ENCODE measurements at places on chromosomes 1 and 21.
A peak's percentile ranks its signal among the peaks of the same experiment; 100 is the strongest.

DNA sequence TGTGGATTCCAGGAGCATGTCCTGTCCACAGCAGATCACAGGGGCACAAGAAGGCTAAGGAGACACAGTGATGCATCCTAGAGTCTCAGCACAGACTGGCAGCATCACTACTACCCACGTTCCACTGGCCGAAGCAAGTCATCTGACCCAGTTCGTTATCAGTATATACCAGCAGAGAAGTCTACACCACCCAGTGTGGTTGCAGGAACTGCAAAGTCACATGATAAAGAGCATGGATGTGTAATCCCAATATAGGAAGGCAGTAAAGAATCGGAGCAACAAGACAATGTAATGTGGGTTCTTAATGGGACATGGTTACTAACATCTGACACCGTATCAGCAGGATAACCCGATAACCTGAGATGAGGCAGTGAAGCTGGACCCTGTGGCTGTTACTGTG is 246.6 kb downstream of the RRAGC start:
- DNase-seq: no peak

DNA sequence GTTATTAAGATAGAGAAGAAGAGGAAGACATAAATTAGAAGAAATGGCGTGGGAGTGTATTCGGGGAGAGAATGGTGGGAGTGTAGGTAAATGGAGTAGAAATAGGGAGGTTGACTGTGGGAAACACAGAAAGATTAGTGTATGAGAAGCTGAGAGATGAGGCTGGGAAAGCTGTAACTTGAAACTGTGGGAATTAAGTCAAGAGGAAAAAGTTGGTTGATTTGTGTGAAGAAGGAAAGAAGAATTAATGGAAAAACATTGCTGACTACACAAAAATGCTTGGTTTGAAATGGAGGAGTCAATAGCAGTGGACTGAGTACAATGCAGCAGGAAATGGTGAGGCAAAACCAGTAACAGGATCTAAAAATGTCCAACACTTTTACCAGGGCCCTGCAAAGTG is 448.3 kb downstream of the PTPRC start:
- no peak for DNase-seq

DNA sequence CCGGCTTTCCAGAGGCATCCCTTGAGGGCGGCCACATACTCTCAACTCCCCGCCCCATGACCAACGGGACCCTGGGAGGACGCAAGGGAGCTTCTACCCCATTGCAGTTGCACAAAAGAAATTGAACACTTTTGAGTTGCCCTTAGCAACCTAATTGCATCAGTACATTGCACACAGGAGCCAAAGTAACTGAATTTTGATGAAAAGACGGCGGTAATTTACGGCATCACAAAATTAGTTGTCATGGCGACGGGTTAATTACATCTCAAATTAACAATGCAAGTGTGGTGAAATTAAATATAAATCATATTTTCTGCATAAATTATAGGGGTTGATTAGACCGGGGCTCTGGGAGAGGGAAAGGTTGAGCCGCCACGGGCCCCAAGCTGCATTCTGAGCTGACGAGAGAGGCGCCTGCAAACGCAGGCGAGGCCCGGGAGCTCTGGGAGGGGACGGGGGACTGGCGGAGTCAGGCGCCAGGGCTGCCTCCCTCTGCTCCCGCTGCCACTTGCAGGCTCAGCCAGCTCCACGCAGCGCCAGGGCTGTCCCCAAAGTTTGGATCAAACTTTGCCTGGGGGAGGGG is 61.4 kb downstream of the CASZ1 start:
- DNase-seq: no peak

DNA sequence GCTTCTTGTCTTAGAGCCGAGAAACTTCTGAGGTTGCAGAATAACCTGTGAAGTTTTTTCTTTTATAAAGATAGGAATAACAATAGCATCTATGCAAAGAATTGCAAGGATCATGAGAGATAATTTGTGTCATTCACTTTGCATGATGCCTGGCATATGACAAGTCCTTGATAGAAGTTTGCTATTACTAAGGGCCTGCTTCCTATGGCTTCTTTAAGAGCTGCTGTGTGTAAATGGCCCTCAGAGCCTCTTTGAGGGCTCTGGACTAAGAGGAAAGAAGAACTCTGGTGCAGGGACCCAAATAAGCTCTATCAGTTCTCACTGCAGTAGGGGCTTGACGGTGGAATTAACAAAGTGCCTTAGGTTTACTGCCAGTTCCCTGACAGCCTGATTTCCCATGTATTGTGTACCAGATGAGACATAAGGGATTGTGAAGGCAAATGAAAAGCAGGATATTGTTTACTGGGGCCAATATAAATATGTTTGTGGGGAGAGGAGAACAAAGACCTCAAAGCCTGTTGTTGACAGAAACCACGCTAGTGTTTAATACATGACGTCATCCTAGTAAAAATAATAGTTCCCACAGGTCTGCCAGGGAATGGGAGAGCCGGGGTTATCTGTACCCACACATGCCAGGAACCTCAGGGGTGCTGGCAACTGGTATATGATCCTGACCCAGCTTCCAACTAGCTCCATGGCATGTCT is 131.2 kb upstream of the UBE2U start:
- peak; percentile 44 for DNase-seq

- peak; percentile 98 for DNase-seq
These were observed 14.6 kb upstream of the PADI1 start for GRCh38 chr1:17190010-17190995.

DNA sequence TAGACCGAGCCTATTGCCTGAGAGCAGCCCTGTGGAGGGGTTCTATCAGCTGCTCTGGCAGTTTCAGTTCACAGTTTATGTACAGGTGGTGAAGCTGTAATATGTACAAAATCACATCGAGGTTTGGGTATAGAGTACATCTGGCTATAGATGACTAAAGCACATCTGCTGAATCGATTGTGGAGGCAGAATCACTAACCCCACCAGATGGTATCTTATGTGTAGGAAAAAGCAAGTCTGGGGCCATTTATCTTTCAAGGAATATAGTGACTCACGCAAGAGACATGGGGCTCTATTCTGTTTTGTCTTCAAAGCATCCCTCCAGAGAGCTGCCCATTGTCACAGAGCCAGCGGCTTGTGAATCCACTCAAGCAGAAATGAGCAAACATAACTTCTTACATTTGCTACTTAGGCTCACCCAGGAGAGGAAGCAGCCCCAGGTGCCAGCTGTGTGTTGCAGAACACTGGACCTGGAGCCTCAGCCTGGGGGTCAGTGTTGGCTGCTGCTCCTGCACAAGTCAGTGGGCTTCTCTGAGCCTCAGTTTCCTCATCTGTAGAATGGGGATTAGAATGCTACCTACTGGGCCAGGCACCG is 21.3 kb downstream of the MIIP start:
- DNase-seq: peak; percentile 80

DNA sequence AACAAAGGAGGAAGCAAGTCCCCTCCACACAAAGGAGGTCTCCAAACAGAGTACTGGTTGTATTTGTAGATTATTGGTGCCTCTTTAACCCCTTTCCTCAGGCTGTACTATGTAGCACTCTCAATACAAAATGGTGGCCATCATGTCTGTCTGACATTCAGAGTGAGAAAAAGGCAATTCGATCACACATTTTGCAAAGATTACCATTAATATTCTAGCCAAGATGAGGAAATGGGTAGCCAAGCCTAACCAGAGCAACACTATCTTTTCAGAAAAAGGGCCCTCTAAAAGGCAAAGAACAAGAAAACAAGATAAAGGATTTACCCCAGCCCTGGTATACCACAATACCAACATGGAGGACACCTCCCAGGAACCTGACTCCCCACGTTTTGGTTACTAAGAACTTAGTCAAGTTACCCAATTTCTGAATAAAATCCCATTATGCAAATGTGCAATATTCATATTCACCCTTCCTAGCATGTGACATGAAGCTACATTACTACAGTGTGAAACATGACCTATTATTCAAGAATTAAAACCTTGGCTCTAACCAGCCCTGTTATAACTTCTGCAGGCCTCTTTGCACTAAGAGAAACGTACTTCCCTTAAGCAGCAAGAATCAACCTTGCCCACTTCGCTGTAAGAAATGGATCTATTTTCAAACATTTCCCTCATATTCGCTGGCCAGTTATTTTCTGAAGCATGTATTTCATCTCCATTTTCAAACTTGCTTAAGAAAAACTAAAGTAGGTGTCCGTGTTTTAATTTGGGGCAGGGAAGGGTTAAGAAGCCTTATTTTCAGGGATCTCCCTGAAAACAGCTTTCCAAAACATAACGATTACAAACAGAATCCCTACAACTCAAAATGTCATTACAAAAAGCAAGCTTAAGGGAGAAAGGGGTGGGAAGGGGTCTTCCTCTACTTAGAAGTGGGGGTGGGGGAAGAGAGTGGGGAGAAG is 2.1 kb downstream of the KDM5B start:
- peak; percentile 15 for DNase-seq

- peak; percentile 73 for DNase-seq
These were observed 53.3 kb downstream of the PTGFR start for GRCh38 chr1:78543941-78544643.

- no peak for DNase-seq
These were observed 5.9 kb downstream of the TP73 start for GRCh38 chr1:3658231-3658615.

DNA sequence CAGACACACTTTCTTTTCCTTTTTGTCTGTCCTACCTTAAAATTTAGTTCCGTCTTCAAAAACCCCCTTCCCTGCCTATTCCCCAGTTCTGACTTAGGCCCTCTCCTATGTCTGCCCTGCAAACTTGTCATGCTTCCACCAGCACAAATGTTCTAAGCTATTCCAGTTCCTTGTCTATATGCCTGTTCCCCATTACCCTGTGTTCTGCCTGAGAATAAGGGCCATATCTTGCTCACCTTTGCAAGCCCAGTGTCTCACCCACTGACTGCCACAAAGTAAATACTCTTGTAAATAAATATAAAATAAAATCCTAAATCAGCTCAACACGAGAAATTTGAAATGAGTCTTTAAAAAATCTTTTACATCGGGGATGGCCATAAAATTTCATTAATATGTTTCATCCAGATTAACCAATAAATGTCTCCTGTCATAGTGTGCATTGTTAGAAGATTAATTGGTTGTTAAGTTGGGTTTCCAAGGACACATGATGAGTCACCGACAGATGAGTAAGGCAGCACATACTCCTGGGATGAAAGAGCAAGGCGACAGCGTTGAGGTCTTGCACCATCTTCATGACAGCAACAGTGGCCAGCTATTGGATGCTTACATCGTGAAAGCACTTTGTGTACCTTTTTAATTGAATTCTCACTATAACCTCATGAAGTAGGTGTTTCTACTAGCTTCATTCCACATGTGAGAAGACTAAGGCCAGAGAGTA is 92.6 kb upstream of the NGF start:
- peak; percentile 97 for DNase-seq

DNA sequence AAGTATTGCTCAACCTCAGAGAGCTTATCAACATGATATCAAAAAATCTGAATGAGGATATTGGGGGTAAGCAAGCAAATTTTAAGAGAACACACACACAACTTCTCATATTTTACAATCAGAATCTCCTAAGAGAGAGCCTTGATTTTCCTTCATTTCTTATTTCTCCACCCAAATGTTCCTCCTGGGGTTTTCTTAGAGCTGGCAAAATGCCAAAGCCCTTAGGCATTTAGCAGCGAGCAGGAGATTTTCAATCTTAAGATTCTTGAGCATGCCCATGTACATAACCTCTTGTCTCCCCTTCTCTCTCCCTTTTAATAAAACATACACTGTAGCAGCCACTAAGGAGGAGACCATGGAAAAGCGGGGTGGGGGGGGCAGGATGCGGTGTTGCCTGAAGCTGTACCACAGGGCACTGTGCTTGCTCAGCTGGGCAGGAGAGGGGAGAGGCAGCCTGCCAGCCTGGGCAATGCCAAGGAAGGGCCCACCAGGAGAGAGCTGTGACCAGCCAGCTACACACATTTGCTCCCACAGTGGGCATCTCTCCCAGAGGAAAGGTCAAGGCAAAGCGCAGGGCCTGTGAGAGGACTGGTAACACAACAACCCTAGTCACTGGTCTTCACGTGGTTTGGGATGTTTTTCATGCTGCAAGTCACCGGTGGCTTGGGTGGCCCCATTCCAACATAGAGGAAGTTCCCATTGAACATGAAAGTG is 4.3 kb downstream of the BRINP2 start:
- DNase-seq: no peak

DNA sequence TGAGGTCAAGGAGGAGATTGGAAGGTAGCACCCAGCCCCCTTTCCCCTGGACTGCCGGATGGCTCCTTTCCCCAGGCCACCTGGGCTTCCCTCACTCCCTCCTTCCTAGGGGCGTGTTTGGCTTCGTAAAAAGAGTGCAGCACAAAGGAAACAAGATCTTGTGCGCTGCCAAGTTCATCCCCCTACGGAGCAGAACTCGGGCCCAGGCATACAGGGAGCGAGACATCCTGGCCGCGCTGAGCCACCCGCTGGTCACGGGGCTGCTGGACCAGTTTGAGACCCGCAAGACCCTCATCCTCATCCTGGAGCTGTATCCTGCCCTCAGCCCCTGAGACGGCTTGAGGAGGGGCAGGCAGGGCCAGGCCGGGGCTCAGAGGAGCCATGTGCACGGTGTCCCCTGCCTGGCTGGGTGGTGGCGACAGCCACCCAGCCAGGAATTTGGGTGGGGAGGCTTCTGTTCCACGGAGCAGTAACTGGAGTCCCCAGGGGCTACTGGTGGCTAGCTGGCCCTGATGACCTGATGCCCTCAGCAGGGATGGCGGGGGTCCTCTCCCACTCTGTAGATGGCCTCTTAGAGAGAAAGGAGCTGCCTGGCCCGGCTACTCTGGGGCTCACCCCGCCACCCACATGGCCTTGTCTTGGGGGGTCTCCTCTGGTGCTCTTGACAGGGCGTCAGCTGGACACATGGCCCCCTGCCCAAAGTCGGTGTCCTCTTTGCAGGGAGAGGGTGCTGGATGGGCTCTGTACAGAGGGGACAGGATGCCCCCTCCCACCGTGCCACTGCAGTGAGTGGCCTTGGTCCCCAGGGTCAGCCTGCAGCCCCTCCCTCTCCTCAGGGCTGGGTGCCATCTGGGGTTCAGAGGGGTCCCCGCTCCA is 39.5 kb downstream of the TRIM11 start:
- DNase-seq: no peak

GRCh38 chr1:243272401-243272800 is 16.6 kb downstream of the SDCCAG8 start:
- no peak for DNase-seq

DNA sequence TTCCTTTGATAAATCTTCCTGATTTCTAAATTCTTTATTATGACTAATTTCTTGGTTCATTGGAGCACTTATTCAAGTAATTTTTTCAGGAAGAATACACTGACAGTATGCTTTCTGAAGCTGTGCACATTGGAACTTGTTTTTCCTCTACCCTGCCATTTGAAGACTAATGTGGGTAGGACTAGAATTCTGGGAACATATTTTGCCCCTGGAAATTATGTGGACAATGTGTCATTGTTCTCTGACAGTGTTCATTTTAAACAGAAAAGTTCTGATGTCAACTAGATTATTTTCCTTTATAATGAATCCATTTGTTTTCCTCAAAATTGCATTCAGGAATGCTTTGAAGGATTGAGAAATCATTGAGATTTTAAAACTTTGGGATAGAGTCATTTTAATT is 34.8 kb upstream of the ST6GALNAC5 start:
- DNase-seq: no peak

All from EL (cell line).